Stimulated activated CD8-positive, alpha-beta memory T cell treated with anti-CD3 and anti-CD28 coated beads, Interleukin-4, amount 100 ng/mL, for 1 hour (primary cell): ENCODE measurements at places on chromosomes 12 and 14.

GRCh38 chr12:105670672-105671071, 340.2 kb downstream of the C12orf75 start:
- no peak for DNase-seq

DNA sequence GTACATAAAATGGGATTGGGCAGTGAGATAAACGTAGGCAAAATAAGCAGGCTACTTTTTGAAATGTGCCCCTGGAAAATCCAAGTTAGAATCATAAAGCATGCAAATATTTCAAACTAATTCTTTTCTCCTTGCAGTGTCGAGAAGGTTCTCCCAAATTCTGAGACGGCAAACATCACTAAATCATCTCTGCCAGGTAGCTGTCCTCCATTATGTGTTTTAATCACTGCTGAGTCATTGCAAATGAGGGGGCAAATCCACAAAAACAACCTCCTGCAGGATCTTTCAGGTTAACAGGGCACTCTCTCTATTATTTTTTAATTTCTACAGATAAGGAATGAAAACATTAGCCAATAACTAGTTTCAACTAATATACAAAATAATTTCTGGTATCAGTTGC, 63.2 kb upstream of the RIC8B start:
- no peak for DNase-seq

DNA sequence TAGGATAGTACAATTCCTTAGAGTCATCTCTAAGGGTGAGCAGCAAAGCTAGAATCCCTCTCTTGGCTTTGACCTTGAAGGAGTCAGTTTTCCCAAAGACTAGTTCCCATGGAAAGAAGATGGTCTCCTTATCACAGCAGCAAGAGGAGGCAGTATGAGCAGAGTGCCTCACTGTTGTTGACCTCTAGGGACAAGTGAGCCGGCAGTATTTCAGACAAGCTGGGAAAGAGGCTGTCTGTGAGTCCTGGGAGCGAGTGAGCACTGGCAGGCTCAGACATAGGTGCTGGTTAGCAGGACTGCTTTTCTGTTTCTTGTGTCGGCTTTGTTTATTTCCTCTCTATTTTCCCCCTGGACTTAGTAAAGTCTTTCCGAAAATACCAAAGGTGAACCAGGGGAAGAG, 60.7 kb downstream of the NTF3 start:
- DNase-seq = no peak

DNA sequence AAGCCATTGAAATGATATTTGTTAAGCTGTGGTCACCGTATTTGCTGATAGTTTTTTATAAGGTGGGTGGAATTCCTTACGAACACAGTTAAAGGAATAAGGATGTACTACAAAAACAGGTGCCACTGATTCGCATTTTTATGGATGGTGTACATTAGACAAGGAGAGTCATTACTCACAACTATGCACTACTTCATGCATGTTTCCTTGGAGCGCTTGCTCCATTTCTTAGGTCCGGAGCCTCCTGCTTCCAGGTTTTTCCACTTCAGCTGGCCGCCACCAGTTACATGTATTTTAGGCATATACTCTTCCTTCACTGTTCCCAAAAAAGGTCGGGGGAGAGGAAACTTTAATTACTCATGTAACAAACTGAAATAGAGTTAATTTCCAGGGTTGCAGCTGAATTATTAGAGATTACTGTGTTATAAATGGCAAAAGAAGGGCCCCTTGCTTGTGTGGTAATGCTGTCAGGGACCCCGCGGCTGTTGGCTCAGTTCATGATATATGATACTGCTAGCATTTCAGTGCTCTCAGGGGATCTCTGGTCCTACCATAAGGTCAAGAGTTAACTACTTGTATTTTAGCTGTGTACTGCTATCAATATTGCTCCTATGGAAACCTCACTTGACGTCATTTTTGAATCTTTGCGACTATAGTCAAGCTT, 454.7 kb downstream of the NPAS3 start:
- DNase-seq = no peak

- DNase-seq = no peak
Measured at GRCh38 chr14:100441271-100441947, 118.3 kb downstream of the SLC25A47 start.

DNA sequence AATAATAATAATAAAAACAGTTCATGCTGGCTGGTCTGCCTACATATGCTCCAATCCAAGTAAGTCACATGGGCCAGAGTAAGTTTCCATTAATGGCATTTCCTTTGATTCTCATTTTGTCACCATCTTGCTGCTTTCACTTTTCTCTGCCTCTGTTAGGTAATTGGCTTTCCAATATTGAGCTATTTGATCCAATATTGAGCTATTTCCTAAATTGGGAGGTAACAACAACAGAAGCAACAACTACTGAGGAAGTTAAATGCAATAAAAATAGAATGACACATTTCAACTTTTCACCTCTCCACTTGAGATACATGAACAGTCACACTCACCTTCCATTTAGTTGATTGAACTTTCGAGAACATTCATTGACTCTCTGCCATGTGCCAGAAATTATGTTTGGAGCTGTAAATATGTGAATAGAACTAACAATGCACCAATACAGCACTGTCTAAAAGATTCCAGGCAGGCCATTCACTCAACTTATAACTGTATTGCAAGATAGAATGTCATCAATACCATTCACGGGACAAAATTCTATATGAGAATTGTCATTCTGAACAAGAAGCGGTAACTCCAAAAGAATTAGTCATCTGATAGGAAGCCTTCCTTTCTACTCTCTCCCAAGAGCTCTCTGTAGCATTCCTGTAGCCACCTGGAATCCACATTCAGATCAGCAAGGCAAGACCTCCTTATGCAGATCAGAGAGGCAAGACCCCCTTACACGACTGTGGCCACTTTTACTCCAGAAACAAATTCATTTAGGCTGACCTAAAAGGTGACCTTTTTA, 136.4 kb downstream of the PHLDA1 start:
- DNase-seq = no peak

GRCh38 chr12:58435647-58436046, 484.7 kb downstream of the LRIG3 start:
- DNase-seq = no peak

GRCh38 chr14:53391156-53391555, 238.0 kb upstream of the DDHD1 start:
- DNase-seq = no peak

- DNase-seq = no peak
Measured at GRCh38 chr14:68840454-68840853, 47.6 kb upstream of the ZFP36L1 start.

- peak; percentile 35 for DNase-seq
Measured at GRCh38 chr14:74941676-74942097, 13.7 kb downstream of the PGF start.

DNA sequence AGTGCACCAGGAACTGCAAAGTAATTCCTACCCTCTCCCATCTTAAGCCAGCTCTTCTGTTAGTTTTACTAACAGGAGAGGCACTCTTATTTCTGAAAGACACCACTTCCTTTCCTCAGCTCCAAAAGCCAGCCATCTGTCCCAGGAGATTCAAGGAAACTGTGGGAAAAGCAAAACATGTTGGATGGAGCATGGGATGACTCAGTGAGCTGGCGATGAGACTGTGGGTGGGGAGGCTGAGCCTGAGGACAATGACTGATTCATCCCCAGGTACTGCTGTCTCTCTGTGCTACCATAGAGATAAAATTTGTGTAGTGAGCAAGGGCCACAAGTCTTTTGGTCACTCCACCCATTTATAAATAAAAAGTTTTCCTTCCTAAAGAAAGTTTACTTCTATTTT, 141.4 kb downstream of the MYRFL start:
- no peak for DNase-seq

DNA sequence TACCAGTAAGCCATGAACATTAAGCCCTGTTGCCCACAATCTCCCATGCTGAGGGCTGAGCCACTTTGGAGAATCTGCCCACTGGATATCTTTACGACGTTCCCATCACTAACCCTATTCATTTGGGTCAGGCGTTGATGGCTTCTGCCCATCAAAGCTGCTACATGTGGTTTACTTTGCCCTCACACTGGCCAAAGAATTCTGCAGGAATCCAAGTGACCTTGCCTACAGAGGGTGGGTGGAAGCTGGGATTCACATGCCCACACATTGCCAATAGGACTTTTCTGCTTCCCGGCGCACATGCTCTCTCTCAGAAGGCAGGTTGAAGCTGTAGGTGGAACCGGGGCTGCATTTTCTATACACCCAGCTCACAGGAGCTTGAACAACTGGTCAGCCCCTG, 28.3 kb downstream of the OAS2 start:
- DNase-seq = no peak

- no peak for DNase-seq
Measured at GRCh38 chr14:65169351-65169750, 67.0 kb upstream of the MAX start.

- DNase-seq = no peak
Measured at GRCh38 chr12:79367032-79367589, 323.7 kb downstream of the PAWR start.

- no peak for DNase-seq
Measured at GRCh38 chr14:101619484-101619883, 58.2 kb downstream of the DIO3 start.

- DNase-seq = peak; percentile 24
Measured at GRCh38 chr12:50765095-50765911, 1.4 kb downstream of the ATF1 start.

- no peak for DNase-seq
Measured at GRCh38 chr12:66804563-66804974, 125.7 kb upstream of the GRIP1 start.

GRCh38 chr12:123731596-123731995, 19.4 kb downstream of the ATP6V0A2 start:
- no peak for DNase-seq

DNA sequence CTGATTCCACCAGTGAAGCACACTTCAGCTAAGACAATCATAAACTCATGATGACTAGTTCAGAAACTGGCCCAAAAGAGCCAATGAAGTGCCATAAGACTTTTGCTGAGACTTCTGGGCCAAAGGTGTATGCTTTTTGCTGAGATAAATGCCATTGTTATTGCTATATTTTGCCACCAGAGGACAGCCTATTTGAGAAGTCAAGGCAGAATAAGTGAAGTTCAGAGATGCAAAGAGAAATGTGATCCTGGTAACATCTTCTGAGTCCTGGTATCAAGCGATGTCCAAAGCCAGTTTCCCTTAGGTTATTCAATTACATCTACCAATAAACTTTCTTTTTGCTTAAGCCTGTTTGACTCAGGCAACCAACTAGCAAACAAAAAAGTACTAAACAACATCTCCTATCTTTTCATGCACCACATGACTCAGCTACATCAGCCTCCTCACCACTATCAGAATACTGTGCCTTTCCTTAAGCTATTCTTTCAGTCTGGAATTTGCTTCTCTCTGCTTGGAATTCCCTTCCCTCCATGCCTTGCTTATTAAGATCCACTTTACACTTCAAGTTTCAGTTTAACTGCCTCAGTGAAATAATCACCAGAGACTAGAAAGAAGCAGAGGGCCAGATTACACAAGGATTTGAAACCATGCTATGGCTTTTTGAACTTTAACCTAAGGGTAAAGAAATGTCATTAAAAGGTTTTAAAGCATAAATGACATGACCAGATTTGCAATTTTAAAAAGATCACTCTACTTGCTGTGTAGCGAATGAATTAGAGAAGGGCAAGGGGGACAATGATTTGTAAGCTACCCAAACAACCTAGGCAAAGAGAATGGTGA, 14.0 kb downstream of the CRY1 start:
- DNase-seq = no peak
